ENCODE measurements at places on chromosomes 5 and 9.

DNA sequence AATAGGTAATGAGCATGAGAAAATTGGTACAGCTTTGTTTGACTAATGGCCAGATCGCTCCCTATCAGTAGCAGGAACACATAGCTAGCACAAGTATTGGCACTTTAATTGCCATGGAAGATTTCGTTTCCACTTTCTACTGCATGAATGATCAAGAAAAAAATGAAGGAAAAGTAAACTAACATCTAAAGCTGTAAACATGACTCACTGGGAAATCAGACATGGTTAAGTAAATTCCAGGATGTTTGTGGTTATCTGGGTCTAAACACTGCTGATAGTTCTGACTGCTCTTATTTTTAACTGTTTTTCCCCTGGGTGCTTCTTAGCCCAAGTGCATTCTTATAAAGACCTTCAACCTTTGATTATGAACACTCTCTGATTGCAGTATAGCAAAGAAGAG, 388.9 kb downstream of the NR2F1-AS1 start:
- no peak for DNase-seq

GRCh38 chr9:33106827-33107621, 30.6 kb upstream of the SMU1 start:
- DNase-seq: no peak

GRCh38 chr5:2699686-2700085, 51.8 kb downstream of the IRX2 start:
- no peak for DNase-seq

DNA sequence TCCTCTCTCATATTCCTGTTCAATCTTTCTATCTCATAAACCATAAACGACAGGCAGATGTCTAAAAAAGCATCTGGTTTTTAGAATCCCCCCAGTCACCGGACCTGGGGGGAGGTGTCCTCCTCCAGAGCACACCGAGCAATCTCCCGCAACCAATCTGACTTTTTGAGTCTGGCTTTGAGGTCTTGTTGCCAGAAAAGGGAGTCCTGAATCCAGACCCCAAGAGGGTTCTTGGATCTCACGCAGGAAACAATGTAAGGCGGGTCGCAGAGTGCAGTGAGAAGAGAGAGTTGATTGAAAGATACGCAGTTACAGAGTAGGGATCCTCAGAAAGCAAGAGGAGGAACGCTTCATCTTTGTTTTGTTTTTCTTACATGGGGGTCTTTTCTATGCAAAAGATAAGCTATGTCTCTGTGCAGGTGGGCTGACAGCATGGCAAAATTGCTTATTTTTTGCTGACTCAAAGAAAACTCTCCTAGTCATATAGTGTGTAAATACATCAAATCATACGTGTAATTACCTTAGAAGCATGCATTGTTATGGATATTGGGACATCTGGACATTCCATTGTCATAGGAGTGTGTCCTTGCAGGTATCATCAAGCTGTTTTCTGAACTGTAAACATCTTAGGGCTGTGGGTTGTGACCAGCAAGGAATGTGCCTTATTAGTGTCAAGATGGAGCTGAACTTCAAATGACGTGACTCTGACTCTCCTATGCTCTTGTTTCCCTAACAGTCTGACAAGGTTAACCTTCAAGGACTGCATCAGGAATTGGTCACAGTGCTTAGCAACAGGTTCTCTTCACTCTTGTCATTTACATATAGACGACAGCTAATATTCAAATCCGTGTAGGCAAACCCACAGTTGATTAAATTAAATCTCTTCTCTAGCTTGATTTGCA, 159.3 kb upstream of the DAPK1 start:
- DNase-seq: no peak

GRCh38 chr9:76203373-76203772, 190.9 kb downstream of the RFK start:
- DNase-seq: no peak

- DNase-seq: no peak
These were observed 130.3 kb downstream of the RGS3 start for GRCh38 chr9:113593682-113594281.

DNA sequence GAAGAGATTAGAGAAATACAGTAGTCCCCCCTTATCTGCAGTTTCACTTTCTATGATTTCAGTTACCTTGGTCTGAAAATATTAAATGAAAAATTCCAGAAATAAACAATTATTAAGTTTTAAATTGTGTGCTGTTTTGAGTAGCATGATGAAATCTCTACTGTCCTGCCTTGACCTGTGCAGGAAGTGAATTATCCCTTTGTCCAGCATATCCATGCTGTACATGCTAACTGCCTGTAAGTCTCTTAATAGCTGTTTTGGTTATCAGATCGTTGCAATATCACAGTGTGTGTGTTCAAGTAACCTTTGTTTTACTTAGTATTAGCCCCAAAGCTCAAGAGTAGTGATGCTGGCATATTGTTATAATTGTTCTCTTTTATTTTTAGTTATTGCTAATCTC, 11.2 kb upstream of the JAK2 start:
- no peak for DNase-seq

- no peak for DNase-seq
These were observed 102.4 kb upstream of the HAND1 start for GRCh38 chr5:154580422-154580821.

GRCh38 chr5:62731022-62731421, 152.4 kb downstream of the LRRC70 start:
- no peak for DNase-seq

- no peak for DNase-seq
These were observed 3.1 kb downstream of the POLR3G start for GRCh38 chr5:90477621-90478215.

DNA sequence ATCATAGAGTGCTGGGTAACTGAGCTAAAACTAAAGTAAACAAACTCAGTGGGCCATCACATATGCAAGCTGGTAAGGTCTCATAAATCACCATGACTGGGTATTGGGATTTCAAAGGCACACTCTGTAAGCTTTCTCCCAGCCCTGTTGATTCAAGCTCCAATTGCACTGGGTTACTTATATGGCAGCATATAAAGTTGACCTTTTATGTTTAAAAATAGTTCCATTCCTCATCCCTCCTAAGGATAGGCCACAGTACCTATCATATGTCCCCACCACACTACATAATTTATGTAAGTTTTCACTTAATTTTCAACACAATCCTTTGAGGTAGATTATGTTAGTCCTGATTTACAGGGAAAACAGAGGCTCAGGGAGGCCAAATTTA, 438.4 kb downstream of the RAB3C start:
- no peak for DNase-seq

- no peak for DNase-seq
These were observed 3.8 kb upstream of the MSMP start for GRCh38 chr9:35757892-35758275.

DNA sequence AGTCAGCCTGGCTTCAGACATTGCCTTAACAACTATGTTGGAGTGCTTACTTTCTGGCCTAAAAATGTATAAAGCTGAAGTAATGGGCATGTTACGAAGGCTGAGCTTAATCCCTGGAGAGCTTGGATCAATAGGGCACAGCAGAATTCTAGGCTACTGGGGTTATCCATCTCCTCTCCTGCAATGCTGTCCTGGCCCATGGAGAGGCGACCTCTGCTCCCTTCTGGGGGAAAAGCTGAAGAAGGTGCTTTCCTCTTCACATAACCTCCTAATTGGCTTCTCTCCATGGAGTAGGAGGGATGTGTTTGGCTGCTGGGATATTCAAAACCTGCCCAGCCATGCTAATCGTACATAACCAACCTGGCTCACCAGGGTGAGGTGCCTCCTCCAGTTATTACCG, 403.5 kb downstream of the DMRT2 start:
- DNase-seq: no peak

- DNase-seq: no peak
These were observed 48.2 kb downstream of the ADAMTS12 start for GRCh38 chr5:33843579-33843978.

- no peak for DNase-seq
These were observed 166.1 kb downstream of the MARCHF11 start for GRCh38 chr5:16013334-16014065.

- no peak for DNase-seq
These were observed 220.8 kb downstream of the SNX18 start for GRCh38 chr5:54738118-54738972.

DNA sequence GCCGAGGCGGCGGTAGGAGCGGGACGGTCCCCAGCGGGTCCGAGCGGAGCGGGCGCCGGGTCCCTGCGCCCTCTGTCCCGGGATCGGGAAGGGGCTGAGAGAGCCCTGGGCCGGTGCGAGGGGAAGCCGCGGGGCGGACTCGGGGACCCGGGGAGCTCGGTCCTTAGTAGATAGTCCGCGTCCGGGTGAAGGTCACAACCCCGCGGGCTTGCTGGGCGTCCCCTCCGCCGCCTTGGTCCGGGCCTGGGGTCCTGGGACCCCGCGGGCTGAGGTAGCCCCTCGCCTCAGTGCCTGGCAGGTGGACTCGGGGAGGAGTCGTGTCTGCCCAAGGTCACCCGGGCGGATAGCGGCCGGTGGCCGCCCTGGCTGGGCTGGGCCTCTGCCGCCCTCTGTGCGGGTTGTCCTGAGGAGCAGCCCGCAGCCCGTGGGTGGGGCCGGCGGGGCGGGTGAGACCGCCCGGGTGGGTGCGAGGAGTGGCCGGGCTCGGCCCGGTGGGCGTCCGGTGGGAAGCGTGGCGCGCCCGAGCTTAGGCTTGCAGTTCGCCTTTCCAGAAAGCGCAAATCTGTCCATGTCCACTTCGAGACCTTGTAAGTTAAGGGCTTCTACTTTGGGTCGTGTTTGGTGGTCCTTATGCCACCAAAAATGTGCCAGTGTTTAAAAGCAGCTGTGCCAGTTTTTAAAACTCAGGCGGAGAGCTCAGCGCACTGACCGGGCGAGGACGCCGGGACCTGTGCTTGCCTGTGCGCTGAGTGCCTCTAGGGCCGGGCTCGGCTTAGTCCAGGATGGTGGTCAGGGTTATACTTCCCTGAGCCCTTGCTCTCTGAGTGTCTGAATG, 554 bp downstream of the SDHA start:
- peak; percentile 17 for DNase-seq

- peak; percentile 11 for DNase-seq
These were observed 11.5 kb downstream of the SMIM3 start for GRCh38 chr5:150789943-150790611.

GRCh38 chr5:54732108-54732507, 214.5 kb downstream of the SNX18 start:
- DNase-seq: no peak

- no peak for DNase-seq
These were observed 233.0 kb downstream of the PRR16 start for GRCh38 chr5:120697147-120697546.

- no peak for DNase-seq
These were observed 437.9 kb downstream of the EFNA5 start for GRCh38 chr5:107232788-107233187.

- no peak for DNase-seq
These were observed 135.1 kb upstream of the PPP1R26 start for GRCh38 chr9:135344523-135344901.

DNA sequence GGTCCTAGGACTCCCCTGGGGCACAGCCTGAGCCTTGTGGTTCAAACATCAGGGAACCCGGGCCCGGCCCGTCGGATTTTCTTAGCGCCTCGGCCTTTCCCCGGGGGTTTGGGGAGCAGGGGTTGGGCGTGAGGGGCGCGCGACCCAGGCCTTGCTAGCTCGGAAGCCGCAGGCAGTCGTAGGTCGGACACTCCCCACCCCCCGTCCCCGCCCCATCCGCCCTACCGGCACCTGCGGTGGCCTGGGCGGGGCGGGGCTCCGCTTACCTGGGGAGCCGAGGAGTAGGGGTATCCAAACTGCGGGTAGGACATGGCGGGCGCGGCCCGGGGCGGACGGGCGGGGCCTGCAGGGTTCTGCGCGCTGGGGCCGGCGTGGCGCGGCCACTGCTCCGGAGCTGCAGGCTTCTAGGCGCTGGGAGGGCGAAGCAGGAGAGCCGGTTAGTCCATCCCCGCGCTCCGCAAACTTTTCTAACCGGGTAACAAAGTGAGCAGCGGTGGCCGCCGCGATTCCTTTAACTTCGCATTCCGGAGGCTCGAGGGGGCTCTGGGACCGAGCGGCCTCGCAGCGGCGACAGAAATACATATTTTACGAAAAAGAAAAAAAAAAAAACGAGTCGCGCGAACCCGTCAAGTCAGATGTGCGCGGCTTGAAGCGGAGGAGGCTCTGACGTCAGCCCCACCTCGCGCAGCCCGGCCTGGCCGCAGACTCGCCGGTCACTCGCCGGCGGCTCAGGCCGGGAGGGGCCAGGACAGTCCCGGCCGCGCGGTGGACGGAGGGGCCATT, at the start of gene IRX4:
IRX4 (minus strand) TSS at position 589 of the 783 bp plus-strand sequence; CDS start at position 311, 278 bp downstream.
- DNase-seq: no peak

- DNase-seq: peak; percentile 19
These were observed 9.1 kb downstream of the EGFL7 start for GRCh38 chr9:136671646-136672430.

DNA sequence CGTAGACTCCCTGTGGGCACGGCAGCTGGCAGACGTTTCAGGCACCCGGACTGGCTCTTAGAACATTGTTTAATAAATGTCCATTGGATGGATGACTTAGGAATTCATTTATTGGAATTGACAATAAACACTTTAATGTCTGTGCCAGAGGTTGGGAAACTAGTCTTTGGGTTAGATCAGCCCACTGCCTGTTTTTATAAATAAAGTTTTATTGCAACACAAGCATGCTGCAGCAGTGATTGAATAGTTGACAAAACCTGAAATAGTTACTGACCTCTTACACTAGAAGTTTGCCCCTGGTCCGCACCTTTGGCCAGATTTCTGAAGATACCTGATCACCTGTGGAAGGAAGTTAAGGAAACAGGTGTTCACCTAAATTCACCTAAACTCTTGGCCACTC, 51.6 kb downstream of the DMRT1 start:
- DNase-seq: no peak

DNA sequence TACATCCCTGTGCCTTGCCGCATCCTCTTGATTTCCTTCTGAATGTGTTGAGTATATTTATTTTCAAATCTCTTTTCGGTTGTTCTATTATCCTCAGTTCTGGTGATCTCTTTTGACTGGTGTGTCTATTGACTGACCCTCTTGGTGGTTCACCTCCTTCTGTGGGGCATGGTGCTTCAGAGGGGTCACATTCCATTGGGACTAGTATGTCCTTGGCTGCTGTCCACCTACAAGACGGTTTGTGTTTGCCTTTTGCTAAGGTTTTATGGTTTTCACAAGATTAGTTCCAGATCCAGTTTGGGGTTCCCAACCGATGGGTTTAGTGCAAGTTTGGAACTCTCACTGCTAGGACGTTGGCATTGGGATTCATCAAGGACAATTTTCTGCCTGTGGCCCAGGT, 66.6 kb downstream of the PHF2 start:
- no peak for DNase-seq

- DNase-seq: no peak
These were observed 830 bp downstream of the ADAMTSL1 start for GRCh38 chr9:18474783-18475182.

- no peak for DNase-seq
These were observed 7.5 kb downstream of the NDFIP1 start for GRCh38 chr5:142115937-142116614.

- DNase-seq: no peak
These were observed 284.5 kb upstream of the PTGER4 start for GRCh38 chr5:40395251-40395650.
